Tongue (tissue), 3 donors: ENCODE measurements at places on chromosomes 3 and 15.

DNA sequence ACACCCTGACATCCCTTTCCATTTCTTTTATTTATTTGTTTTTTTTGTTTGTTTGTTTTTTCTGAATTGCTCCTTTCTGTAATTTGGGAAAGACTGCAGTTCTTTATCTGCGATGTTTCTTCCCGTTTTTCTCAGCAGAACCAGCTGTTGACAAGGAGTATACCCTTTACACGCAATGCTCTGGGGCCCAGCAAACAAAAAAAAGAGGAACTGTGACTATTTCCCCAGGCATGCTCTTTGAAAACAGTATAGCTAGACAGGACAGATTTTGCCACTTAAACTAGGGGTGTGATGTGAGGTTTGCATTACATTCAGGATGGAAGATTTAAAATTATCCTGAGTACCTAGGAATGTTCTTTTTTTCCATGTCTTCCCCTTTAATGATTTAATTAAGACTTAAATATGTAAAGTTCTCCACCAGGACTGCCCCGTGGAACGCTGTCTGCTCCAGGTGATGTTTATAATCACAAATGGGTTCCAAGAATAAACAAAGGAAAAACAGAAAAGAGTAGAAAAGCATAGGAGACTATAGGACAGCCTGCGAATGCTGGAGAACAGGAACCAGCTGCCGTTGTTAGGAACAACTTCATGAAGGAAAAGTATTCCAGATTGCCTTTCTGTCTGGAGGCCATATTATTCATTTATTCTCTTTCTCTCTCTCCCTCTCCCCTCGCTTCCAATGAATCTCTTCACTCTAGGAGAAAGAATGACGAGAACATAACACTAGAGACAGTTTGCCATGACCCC, 43.3 kb downstream of the TGFBR2 start:
- DNase-seq = peak; percentile 48

- peak; percentile 62 for DNase-seq
Measured at GRCh38 chr3:70811880-70812279, 499.4 kb upstream of the MDFIC2 start.

DNA sequence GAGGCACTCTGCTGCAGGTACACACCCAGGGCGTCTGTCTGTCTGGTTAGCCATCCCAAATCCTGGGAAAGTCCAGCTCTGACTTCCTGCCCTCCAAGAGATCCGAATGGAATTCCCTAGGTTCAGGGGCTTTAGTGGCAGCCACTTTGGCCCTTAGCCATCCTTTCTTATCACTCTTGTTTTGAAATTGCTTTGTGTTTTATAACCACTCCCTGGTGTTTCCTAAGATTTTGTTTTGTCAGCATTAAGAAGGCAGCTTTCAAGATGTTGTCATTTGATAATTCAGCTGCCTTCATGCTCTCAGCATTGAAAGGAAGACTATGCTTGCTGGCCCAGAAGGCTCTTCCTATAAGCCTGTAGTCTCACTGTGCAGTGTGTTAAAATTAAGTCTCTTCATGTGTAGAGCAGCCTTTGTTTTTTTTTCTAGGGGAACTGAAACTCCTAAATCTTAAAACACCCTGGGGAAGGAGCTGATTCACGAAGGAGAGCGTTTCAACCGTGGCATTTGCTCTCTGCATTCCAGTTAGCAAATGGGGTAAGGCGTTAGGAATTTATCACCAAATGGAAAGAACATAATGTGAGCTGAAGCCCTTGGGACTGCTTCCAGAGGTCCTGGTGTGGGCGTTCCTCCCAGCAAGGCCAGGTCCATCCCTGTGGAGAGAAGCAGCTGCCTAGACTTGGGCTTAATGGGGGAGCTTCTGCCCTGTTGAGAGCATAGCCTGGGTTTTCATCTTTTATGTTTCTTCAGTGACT, 14.2 kb upstream of the CLEC3B start:
- DNase-seq = peak; percentile 55

DNA sequence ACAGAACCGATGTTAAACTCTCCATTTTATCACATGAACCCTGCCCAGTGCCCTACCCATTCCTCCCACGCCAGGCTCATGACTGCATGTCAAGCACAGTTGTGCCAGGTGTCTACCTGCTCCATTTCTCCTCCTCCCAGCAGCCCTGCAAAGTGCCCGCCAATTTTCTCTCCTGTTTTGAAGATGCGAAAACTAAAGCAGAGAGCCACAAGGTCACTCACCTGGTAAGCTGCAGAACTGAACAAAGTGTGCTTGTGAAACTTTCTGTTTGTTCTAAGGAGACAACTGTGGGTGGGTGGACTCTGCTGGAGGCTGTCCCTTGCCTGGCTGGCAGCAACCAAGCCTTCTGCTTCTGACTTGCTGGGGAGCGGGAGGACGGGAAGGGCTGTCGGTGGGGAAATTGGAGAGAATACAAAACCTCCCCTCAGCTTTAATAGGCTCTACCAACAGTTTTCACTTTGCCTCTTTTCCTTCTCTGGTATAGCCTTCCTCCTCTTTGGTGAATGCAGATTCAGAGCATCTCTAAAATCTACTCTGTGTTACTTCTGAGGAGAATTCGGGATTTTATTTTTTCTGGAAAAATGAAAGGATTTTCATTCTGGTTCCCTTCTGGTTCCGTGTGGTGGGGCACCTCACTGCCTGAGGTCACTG, 23.0 kb downstream of the LIMD1 start:
- no peak for DNase-seq

DNA sequence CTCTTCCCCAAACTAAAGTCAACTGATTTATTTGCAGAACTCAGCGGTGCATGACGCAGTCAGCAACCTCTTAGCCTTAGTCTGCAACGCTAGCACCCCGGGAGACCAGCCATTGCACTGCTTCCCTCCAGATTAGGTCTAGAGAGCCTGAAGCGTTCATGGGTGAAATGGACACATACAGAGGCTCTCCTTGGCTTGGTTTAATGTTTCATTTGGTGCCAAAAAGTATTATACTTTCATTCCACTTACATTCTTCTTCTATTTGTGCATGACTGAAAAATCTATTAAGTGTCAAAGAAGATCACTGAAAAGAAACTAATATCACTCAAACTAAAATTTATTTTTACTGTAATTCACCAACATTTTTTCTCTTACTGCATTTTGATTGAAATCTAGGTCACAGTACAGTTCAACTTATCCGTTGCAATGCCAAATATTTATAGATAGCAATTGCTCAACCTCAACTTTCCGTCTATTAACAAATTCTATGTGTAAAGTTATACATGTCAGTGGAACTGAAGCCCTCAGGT, 116.2 kb downstream of the ROBO1 start:
- peak; percentile 3 for DNase-seq

- no peak for DNase-seq
Measured at GRCh38 chr15:63791228-63791627, 42.5 kb downstream of the HERC1 start.

DNA sequence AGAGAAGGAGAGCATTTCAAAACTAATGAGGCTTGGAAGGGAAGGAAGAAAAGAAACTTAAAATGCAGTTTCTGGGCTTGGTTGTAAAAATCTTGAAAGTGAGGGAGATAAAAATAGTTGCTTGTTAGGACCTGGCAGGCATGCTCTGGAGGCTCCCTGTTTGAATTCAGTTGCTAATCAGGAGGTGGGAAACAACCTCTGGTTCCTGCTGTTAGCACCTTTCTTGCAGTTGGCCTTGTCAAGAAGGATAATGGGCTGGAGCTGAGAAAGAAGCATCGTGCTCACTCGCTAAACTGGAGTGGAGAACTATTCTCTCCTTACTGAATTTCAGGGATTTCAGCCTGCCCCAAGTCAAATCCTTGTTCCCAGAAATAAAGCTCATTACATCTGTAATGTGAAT, 23.4 kb downstream of the SNAPC5 start:
- no peak for DNase-seq

DNA sequence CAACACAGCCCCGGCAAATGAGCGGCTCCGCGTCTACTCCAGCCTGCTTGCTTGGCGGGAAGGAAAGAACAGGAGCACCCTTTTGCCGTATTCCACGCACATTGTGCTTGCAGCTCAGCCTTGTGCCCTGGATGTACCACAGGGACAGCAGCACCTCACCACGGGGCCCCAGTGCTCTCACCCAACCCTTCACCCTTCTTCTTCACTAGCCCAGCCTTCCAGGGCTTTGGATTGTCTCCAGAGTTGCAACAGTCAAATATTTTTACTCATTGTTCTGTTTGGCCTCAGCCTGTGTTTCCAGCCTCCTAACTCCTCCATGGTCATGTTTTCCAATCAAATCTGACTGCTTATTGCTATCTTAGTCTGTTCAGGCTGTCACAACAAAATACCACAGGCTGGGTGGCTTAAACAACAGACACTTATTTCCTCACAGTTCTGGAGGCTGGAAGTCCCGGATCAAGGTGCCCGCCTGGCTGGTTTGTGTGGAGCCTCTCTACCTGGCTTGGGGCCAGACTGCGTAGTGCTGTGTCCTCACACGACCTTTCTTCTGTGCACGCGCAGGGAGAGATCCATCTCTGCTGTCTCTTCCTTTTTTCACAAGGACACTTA, 79.2 kb upstream of the ABHD17C start:
- DNase-seq = peak; percentile 72

DNA sequence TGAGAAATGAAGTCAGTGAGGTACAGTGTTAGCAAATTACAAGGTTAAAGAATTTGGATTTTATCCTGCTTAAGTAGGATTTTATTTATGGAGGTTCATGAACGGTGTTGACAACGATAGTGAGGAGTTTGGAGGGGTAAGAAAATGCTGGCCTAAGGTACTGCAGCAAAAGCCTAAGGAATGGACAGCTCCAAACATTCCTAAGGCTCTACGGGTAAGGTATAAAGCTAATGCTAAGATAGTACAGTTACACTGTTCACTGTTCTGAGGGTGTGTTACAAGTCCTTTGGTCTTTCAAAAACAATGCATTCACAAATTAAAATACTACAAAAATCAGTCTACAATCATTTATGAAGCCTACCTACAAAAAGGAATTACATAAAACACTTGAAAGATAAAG, 7.3 kb downstream of the MTMR10 start:
- no peak for DNase-seq

DNA sequence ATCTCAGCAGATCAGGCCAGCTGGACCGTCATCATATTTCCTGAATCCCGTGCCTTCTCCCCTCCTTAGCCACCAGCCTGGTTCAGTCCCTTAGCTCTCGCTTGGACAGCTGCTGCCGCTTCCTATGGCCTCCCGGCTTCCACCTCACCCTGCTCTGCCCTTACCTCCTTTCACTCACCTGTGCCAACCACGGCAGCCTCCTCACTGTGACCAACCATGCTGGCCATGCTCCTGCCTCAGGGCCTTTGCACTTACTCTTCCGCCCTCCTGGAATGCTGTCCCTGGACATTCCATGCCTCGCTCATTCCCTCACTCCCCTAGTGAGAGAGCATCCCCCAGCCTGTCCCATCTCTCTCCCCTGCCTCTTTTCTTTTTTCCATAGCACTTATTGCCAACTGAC, 19.2 kb downstream of the GRIP2 start:
- no peak for DNase-seq

GRCh38 chr3:100402891-100403290, 1.6 kb downstream of the LNP1 start:
- DNase-seq = peak; percentile 16

DNA sequence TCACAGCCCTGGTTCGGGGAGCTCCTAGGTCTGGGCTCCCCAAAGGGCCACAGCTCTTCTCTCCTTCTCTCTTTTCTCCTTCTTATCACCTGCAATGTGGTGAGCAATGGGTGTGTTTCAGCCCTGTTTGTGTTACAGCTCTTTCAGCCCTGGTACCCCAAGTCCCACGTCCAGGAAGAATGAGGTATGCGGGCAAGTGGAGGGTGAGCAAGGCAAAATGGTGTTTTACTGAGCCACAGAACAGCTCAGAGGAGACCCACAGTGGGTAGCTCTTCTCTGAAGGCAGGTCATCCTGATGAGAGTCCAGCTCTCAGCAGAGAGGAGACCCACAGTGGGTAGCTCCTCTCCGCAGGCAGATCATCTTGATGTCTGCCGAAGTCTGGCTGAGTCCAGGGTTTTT, 86.8 kb downstream of the BFSP2 start:
- DNase-seq = no peak

GRCh38 chr3:128505771-128506170, 12.8 kb upstream of the GATA2 start:
- no peak for DNase-seq

- peak; percentile 41 for DNase-seq
Measured at GRCh38 chr3:125052624-125053303, 3.0 kb downstream of the HEG1 start.

DNA sequence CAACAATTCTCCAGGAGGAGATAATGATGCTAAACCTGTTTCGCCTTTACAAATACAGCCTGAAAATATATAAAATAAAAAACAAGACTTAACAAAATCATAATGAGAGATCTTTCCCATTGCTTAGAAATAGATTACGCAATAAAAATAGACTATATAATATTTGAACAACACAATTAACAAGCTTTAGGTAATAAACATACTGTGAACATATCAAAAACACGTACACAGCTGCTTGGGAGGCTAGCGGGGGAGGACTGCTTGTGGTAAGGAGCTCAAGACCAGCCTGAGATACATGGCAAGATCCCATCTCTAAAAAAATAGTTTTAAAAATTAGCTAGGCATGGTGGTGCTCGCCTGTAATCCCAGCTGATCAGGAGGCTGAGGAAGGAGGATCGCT, 8.7 kb downstream of the NSMCE3 start:
- no peak for DNase-seq
